Erythroblast (primary cell): ENCODE measurements at places on chromosomes 1 and 21.

DNA sequence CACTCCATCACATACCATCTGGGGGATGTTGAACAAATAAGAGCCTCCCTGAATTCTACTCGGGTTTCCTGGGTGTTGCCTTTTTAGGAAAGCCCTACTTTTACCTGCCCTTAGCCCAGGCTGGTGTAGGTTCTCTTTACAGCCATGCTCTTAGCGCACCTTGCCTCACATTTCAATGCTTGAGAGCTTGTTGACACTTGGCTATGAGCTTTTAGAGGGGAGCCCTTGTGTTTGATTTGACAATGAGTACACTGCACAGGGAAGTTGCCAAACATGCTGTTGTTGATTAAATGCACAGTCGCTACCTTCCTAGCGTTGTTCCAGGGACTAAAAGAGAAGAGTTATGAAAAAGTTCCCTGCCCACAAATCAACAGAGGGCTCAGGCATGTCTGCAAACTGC is 103.8 kb downstream of the TRABD2B start:
- DNase-seq = no peak

- DNase-seq = no peak
These were observed 537.6 kb downstream of the MATN1 start for GRCh38 chr1:30185809-30186208.

- peak; percentile 42 for DNase-seq
These were observed at the start of gene NID1 for GRCh38 chr1:236064674-236065508. Gene NID1, minus strand, starts transcription at chr1:236065090. Its CDS starts 11 bp downstream, at chr1:236065079.

DNA sequence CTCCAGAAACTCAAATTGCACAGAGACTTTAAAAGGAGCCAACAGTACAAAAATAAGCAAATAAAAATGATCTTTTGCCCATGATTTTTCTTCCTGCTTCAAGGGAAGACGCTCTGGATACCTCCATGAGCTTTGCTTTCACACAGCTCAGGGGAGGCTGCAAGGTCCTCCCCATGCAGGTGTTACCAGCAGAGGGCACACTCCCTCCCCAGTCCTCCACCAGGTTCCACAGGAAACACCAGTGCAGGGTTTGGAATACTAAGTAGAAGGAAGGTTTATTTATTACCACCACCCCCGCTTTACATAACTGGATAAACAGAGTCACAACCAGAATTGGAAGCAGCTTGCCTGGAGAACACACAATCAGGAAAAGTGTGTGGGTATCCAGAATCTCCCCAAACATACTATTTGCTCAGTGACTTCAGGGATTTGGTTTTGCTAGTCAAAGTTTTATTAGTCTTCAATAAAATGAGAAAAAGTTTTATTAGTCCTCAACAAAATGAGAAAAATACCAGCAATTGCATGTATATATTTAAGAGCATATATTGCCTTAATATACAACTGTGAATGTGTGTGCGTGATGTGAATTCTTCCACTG is 37.3 kb downstream of the HSD3B1 start:
- DNase-seq = peak; percentile 28

GRCh38 chr1:117671781-117672501 is 66.1 kb downstream of the TENT5C start:
- peak; percentile 70 for DNase-seq

GRCh38 chr1:5428351-5428750 is 563.9 kb downstream of the NPHP4 start:
- DNase-seq = no peak

- no peak for DNase-seq
These were observed 12.9 kb upstream of the GJA5 start for GRCh38 chr1:147773215-147773715.

GRCh38 chr1:224846119-224846907 is 83.2 kb upstream of the DNAH14 start:
- DNase-seq = no peak

DNA sequence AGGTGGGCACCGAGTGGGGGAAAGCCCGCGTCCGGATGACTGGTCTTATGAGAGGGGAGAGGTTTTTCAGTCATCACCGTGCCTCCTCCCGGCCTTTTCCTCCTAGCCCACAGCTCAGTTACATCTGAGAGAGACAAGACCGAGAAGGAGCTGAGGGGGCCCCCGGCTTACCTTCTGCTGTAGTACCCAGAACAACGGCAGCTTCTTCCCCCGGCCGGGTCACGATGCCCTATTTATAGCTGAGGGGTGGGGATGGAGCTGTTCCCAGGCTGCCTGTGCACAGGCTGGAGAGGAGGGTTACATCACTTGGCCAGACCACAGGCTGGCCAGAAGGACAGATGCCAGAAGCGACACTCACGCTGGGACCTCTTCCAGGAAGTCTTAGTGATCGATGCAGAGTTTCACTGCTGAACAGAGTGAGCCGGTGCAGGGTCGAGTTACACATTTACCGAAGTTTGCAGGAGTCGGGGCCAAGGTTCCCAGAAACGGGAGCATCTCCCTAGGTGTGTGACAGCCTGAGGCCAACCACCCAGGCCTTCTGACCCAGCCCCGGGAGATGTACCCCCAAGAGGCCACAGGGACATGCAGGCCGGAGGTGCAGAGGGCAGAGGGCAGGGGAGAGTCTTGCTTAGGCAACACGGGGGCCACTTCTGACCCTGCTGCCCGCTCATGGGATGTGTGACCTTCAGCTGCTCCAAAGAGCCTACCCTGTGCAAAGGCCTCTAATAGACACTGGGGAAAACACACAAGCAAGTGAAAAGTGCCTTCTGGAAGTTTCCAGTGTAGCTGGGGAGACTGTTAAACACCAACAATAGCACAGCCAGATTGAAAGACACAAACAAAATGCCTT is at the start of gene AGT:
TSS of gene AGT (minus strand) at position 208 of the 850 bp plus-strand sequence. CDS start 3,299 bp downstream, outside the sequence.
- no peak for DNase-seq

DNA sequence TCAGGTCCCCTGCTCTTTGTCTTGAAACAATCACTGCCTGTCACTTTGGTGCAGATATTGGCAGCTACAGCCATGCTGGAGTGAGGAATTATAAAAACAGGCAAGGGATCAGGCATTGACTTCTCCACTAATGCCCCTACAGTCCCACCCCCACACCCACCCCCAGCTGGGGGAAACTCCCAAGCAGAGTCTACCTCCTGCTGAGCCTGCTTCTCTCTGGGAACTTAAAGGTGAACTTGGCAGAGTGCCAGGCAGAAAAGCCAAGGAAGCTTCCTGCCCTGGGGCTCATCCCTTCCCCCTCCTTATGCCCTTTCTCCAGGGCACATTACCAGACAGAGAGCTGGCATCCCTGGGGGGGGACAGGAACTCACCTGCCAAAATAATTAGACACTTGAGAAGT is 6.7 kb downstream of the NCMAP start:
- no peak for DNase-seq

GRCh38 chr1:98382986-98383740 is 278.4 kb upstream of the SNX7 start:
- no peak for DNase-seq

DNA sequence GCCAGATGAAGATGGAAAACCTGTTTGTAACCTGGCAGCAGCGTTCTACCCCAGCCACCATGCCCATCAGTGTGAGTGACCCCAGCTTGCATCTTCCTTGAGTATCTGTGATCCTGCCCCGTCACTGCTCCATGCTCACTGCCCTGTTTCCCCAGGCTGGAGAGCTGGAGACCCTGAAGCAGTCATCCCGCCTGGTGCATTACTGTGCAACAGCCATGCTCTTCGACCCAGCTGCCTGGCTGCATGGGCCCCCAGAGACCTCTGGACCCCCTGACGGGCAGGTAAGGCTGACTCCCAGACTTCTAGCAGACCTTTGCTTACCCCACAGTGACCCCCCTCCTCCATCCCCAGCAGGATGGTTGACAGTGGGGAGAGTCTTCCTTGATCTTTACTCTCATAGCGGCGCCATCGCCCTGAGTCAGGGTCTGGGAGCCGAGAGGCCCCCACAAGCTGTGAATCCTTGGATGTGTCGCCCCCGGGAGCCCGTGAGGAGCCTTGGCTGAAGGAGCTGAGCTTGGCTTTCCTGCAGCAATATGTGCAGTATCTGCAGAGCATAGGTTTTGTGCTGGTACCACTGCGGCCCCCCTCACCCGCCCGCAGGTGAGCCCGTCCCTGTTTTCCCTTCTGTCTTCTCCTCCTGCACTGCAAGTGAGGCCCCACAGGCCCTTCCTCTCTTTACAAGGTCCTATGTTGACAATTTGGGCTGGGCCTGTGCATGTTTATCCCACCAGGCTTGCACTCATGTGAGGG is 10.4 kb downstream of the HYI start:
- no peak for DNase-seq

- no peak for DNase-seq
These were observed 25.7 kb downstream of the HEATR1 start for GRCh38 chr1:236578661-236579060.

- peak; percentile 36 for DNase-seq
These were observed 4.0 kb downstream of the RNF207 start for GRCh38 chr1:6209661-6210580.
